ENCODE measurements at places on chromosomes 13 and 19.

DNA sequence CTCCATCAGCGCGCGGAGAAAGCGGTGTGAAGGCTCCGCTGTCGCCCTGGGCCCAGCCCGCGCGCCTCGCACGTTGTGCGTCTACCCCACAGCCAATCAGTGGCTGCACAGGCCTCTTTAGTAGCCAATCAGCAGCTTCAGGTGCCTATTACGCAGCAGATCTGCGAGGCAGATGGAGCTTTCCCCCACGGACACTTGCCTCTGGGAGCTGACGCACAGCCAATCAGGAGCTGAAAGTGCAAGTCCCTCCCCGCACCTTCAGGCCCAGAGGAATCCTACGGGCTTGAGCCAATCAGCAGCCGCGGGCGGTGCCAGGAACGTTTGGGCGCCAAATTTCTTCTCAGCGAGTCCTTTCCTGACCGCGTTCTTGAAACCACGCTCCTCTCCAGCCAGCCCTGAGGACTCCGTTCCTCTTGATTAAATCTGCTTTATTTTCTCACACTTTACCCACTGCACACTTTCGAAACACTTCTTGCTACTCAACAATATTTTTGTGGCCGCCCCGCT lies 39.9 kb downstream of the SIGLEC7 start:
- DNase-seq, result peak; percentile 7

- no peak for DNase-seq
Observed at GRCh38 chr13:39106216-39107005, 68.2 kb downstream of the NHLRC3 start.

GRCh38 chr19:23957660-23958281 lies 43.1 kb downstream of the ZNF726 start:
- DNase-seq, result peak; percentile 92

DNA sequence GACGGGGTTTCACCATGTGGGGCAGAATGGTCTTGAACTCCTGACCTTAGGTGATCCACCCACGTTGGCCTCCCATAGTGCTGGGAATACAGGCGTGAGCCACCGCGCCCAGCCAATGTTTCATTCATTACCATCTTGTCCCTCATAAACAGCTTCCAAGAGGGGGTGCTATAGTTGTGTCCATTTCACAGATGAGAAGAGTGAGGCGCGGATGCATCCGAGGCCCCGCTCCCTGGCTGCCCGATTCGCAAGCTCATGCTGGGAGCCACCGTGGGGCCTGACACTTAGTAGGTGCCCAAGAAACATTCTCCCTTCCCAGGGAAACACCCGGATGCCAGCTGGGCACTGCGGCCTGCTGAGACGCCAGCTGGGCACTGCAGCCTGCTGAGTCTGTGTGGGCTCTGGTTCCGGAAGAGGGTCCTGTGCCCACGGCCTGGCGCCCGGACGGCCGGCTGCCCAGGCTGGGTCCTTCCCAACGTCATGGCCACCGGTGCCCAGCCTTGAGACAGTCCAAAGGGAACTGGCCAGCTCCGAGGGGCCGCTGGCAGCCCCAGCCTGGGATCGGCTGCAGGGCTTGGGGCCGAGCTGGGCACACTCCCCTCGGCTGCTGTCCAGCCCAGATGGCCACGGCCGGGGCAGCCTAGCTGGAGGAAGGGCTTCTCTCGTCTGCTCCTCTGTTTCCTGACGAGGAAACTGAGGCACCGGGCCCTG lies 54.7 kb downstream of the NFIC start:
- DNase-seq, result no peak

- no peak for DNase-seq
Observed at GRCh38 chr13:41710771-41711170, 250.1 kb downstream of the VWA8 start.
